Hippocampal formation (tissue), 2 donors: ENCODE measurements at places on chromosomes 3 and 15.

DNA sequence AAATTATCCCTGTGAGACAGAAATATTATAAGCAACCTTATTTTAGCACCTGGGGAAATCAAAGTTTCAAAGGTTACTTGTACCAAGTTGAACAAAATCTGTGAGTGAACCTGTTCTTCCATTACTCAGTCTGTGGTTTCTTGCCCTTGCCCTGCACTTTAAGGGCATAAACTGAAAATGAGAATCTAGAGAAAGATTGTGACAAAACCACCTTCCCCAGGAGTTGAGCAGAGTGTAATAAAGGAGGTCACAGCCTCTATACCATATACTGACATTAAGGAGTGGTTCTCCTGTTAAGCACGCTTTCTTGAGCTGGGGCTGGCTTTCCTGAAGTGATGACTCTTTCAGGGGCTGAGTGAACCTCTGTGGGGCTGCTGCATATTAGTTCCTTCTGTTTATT lies 143.4 kb downstream of the PDCD6IP start:
- DNase-seq: no peak

- DNase-seq: no peak
Measured at GRCh38 chr15:92494806-92495336, 101.2 kb downstream of the ST8SIA2 start.

- DNase-seq: no peak
Measured at GRCh38 chr3:30962084-30962483, 67.6 kb upstream of the GADL1 start.

- DNase-seq: no peak
Measured at GRCh38 chr3:15305359-15305844, 27.0 kb downstream of the SH3BP5 start.

- no peak for DNase-seq
Measured at GRCh38 chr3:64399205-64399800, 174.0 kb upstream of the PRICKLE2 start.

DNA sequence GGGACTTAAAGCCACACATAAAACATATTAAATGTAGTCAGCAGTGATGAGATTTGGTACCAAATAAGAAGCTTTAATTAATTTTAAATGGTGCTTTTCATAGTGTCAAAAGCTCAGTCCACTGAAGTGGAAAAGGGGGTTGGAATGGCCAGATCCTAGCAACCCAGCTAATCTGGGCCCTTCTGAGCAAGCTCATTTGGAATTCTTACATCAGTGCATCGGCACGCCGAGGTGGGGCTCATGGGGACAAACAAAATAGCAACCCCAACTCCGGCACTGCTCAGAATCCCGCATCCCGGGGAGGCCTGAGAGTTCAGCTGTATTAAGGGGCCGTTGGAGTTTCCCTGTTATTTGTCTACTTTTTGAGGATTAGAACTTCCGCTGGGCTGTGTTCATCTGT lies 526.4 kb downstream of the SOX2 start:
- peak; percentile 49 for DNase-seq

GRCh38 chr3:4493941-4494894 lies 1.1 kb downstream of the ITPR1 start:
- no peak for DNase-seq

DNA sequence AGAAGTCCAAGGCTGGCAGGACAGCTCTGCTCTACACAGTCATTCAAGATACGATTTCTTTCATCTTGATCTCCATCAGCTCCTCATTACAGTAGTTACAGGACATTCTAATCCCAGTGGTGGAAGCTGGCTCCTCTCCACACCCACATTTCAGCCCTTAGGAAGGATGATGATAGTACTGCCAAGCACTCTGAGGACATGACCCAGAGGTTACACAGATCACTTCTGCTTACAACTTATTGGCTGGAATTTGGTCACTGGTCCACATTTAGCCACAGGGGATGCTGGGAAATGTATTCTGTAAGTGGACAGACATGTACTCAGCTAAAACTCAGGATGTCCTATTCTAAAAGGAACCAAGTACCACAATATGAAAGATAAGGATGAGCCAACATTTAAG lies 77.1 kb downstream of the IQCH start:
- no peak for DNase-seq
